Mammary epithelial cell (primary cell): ENCODE measurements at places on chromosomes 5 and 9. TPM values are rescaled to one million over a fixed set of nuclear protein-coding genes. Genes with fewer than 3 reads are reported as not detected.

PCDHB11 gene
- total RNA-seq, result 0.16 and 0.19 TPM in 2 replicates

RRAGA gene
- total RNA-seq, result 57.3 TPM

PCA3 gene
- total RNA-seq, result not detected

ABO gene
- total RNA-seq, result 0.29 TPM in 1 of 2 replicates, not detected in the other

FLT4 gene
- total RNA-seq, result not detected in 2 replicates

TNFSF15 gene
- total RNA-seq, result 1.5 and 2.1 TPM in 2 replicates

PCDHGB2 gene
- 1.3 and 1.7 TPM in 2 replicates for total RNA-seq

SLC45A2 gene
- total RNA-seq, result 0.31 TPM in 1 of 2 replicates, not detected in the other

HMGCS1 gene
- 68.8 TPM for total RNA-seq

PDLIM4 gene
- 94.6 and 101 TPM in 2 replicates for total RNA-seq

PTGR1 gene
- total RNA-seq, result 49.0 TPM
